Fibroblast of skin of abdomen (primary cell): ENCODE measurements at places on chromosomes 3 and 15.

- no peak for DNase-seq
Observed at GRCh38 chr3:81869382-81869781, 107.9 kb upstream of the GBE1 start.

DNA sequence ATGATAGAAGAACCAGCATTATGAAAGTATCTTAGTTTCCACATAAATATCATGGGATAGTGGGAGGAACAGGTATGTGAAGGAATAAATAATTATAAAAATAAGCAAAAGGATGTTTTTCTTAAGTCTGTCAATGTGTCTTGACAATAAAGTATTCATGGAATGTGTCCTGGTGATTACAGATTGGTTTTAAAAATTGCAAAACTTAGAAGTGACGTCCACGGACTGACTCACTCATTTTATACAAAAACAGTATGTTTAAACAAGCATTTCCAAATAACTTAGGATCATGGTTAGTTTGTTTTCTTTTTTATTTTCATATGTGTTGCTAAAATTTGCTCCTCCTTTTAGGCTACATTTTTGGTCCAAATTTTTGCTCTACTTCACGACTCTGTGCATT is 687.0 kb upstream of the NECTIN3 start:
- DNase-seq: peak; percentile 28

DNA sequence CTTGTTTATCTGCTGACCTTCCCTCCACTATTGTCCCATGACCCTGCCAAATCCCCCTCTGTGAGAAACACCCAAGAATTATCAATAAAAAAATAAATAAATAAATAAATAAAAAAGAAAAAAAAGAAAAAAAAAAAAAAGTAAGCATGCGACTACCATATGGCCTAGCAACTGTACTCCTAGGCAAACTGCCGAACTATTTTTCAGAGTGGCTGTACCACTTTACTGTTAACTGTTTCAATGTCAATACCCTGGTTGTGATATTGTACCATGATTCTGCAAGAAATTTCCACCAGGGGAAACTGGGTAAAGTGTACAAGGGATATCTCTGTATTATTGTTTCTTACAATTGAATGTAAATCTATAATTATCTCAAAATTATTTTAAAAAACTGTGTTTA is 41.3 kb upstream of the MAP4 start:
- no peak for DNase-seq

- DNase-seq: no peak
Observed at GRCh38 chr15:94383041-94383440, 151.7 kb downstream of the MCTP2 start.

DNA sequence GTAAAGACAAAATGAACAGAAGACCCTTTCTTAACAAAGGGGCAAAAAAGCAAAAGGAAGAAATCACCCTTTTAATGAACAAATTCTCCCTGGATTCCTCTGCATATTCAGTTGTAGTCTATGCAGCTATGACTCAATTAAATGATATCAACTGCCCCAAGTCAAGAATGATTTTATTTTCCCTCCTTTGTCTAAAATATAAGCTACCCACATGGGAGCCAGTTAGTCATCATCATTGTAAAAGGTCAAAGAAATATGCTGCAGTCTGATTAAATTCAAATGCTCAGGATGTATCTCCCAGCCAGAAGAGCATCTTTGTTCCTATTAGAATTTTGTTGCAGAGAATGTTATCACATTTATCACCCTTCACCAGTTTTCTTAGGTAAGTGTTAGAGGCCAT is 84.0 kb downstream of the SST start:
- DNase-seq: no peak
